Ascending aorta (tissue), 2 donors: ENCODE measurements at places on chromosomes 7 and 10.

DNA sequence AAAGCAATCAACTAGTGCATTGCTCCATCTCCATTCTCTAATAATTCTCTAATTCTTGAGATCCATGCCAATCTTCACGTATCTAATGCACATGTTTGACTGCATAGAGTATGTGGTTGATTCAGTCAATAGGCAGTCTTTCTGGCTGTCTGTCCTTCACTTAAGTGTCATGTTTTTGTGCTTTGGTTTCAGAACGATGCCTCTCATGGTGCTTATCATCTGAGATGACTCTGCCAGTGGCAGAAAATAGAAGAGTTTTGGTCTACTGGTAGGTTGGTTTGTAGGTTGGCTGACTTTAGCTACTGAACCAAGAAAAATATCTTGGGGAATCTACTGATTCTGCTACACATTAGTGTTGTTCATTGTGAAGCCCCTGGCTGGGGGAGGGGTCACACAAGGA is 364.2 kb downstream of the SFMBT2 start:
- no peak for DNase-seq

- DNase-seq, result no peak
Observed at GRCh38 chr7:26626687-26627086, 237.7 kb downstream of the SKAP2 start.

- DNase-seq, result no peak
Observed at GRCh38 chr7:124651136-124651535, 114.5 kb downstream of the GPR37 start.

- DNase-seq, result peak; percentile 91
Observed at GRCh38 chr10:104254493-104255310, at the start of gene GSTO1. GSTO1 (plus strand) TSS chr10:104254892; CDS start chr10:104254929, 37 bp downstream.

DNA sequence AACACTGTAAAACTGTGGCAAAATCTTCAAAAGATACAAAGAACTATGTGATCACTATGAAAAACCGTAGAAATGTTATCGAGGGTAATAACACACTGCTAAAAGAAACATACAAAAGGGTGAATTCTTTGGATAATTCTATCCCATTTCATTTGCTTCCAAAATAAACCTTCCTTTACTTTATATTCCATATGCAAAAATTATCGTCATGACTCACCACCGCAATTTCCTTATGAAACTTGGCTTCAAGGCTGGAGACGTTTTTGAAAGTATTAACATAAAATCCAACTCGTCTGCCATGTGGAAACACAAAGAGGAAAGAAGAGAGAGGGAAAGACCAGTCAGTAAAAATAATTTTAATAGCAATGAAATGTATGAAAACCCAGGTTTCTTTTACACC is 165.2 kb downstream of the AMPH start:
- DNase-seq, result no peak

- DNase-seq, result no peak
Observed at GRCh38 chr7:106205621-106206222, 79.1 kb downstream of the NAMPT start.
